Activated CD8-positive, alpha-beta T cell treated with anti-CD3 and anti-CD28 coated beads, Interleukin-2, amount 10 ng/mL, durations not matched to agents 7 days and 5 days (primary cell): ENCODE measurements at places on chromosomes 6 and 20. TPM values are rescaled to one million over a fixed set of nuclear protein-coding genes. Genes with fewer than 3 reads are reported as not detected.

SEMG1 gene
- not detected for total RNA-seq

CD109 gene
- total RNA-seq: 5.0 TPM

GRCh38 chr20:2673453-2673852, 9.4 kb upstream of the IDH3B start:
- no peak for DNase-seq

- no peak for DNase-seq
These were observed 50.2 kb upstream of the SIRPG start for GRCh38 chr20:1707588-1708449.

DNA sequence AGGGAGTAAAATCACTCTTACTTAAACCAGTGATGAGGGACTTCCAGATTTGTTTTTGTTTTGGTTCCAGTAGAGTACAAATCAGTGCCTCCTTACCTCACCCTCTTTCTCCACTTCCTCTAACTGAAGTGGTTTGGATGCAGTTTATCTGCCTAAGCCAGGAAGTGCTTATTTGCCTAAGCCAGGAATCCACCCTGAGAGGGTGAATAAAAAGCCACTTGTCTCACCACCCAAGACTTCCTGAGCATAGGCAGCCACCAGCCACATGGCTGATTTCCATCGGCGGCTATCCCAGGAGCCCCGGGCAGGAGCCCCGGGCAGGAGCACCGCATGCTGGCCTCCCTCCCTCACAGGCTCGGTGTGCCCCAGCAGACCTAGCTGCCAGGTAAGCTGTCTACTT, 12.0 kb downstream of the LRP11 start:
- no peak for DNase-seq

- no peak for DNase-seq
These were observed 178.2 kb downstream of the SYNE1 start for GRCh38 chr6:152458648-152459644.

GRCh38 chr6:41997456-41997855, 52.9 kb upstream of the TAF8 start:
- DNase-seq: no peak
